Mucosa of gallbladder (tissue), 1 donor: ENCODE measurements at places on chromosomes 16 and 17.

DNA sequence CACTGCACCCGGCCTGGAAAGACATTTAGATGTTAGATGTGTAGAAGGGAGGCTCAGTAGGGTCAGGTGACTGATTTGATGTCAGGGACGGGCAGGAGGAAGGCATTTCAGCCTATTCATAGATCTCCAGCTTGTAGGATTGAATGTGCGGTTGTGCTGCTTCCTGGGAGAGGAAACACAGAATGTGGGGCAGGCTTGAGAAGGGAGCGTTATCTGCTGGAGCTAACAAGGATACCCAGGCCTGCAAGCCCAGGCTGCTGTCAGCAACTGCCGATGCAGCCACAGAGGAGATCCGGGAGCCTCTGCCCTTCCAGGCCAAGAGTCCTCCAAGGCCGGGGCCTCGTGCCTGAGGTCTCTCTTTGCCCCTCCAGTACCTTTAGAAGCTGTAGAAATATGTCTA, 205.6 kb downstream of the SPECC1 start:
- no peak for DNase-seq

- DNase-seq: no peak
These were observed 2.1 kb downstream of the CKLF start for GRCh38 chr16:66554495-66554894.

GRCh38 chr16:47721006-47721637, 260.0 kb downstream of the PHKB start:
- no peak for DNase-seq

- DNase-seq: peak; percentile 9
These were observed 268.6 kb upstream of the FOXF1 start for GRCh38 chr16:86241681-86242080.

DNA sequence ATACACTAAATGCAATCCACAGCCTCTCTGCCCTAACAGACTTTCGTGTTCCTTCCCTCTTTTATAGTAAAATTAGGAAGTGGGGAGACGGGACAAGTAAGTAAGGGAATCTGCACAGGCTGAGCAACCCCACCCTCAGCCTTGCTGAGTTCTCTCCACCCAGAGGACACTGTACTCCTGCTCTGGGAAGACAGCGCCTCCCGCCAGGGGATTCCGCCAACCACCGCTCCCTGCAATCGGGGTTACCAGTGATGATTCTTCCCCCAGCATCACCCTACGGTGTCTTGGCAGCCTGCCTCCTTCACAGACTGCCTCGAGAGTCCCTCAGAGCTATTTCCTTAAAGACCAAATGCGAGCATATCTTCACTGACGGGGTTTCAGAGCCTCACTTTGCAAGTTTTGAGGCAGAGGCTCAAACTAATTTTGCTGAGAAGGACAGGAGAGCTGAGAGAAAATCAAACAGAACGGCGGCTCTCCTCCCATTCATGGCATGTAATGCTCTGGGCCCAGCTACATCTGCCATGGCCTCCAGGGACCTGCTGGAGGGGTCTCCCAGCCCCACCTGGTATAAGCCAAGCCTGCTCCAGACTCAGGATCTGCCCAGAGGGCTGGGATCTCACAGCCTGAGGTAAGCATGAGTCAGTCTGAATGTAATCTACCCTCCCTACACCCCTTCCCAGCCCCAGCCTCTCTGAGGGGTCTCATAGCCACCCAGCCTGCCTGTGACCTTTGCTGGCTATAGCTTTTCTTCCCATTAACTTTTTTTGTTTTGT, 22.7 kb upstream of the ASGR2 start:
- DNase-seq: no peak

- no peak for DNase-seq
These were observed 3.7 kb downstream of the GGA2 start for GRCh38 chr16:23506606-23506994.

DNA sequence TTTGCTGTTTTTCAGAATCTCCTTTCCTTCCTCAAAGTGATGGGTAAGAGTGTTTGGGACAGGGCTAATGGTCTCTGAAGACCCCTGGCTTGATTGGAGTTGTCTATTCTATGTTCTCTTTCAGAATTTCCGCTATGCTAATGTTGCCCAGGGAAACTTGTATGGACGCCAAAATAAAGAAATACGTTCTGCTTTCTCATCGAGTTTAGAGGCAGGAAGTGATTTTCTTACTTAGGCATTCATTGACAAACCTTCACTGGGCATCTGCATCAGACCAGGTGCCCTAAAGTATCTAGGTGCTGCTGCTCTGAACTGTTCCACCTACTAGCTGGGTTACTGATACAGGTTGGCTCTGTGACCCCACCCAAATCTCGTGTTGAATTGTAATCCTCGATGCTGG, 787.9 kb upstream of the EEF2KMT start:
- DNase-seq: no peak

DNA sequence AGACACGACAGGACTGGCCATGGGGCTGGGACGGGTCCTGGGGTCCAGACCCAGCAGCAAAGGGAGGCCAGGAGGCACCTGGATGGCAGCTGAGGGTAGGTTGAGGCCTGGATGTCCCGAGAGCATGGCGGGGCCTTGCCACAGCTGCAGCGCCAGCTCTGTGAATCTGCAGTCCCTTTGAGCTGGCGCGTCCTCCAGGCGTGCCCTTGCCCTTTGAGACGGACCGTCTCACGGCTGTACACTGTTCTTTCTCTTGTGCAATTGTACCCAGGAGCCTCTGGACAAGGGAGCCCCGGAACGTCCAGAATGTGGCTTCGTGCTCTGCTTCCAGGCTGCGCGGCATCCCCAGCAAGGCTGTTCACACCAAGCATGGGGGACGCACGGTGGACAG, 69.5 kb upstream of the CIBAR2 start:
- no peak for DNase-seq

DNA sequence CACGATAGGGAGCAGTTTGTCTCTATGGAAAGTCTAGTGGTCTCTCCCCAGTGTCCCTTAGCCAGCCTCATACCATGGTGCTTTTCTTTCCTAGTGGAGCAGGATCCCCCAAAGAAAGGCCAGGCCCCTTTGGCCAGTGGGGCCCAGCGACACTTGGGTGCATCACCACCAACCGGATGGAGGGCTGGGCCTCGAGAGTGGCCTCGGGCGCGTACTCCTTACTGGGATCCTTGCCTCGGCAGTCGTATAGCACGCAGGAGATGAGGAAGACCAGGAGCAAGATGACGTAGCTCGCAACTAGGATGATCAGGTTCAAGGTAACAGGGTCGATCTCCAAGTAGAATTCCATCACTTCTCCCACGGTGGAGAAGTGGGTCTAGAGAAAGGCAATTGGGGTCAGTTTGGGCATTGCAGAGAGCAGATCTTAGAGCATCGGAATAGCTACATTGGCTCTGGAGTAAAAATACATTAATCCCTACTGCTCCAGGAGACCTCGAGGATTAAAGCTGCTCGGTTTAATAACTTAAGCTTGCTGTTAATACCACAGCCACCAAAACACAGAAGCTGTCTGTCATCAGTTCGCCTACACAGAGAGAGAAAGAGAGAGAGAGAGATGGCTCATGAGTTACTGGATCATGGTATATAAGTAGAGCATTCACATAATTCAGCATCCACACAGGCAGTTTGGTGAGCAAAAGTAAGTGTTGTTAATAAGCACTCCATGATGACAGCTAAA, at the start of gene SMIM36:
Gene SMIM36, minus strand, starts transcription at position 467 of the 736 bp plus-strand sequence.
- DNase-seq: no peak

DNA sequence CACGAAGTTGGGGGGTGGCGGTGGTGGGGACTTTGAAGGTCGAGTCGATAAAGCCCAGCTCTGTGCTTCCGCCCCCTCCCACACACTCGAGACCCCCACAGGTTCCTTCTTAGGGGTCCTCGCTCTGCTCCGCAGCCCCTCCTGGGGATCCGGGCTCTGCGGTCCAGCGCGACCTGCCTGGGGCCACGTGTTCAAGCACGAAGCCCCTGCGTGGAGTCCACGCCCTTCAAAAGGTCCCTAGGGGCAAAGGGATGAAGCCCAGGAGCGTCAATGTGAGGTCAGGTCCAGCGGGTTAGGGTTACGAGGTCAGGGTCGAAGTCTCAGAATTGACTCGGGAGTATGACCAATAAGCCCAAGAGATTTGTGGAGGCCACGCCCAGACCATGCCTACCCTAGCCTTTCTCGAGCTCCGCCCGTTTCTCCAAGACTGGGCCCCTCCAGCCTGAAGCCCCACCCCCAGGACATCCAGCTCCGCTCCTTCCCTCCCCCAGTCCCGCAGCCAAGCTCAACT, 786 bp upstream of the CACNA1G start:
- no peak for DNase-seq

DNA sequence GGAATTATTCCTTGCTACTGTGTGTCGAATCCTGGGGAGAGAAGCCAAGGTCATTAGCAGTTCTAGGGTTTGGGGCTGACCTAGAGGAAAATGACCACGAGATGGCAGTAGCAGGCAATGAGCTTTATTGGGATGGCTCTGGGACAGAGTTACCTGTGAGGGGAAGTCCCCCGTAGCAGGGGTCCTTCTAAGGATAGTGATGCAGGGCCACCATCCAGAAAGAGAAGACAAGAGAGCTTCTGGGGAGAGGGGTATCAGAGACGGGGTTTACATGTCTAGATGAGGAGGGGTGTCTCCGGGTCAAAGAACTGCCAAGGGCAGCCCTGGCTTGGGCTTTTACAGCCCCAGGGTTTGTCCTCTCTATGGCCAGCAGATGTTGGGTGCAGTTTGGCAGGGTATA, 6.4 kb upstream of the GGT6 start:
- DNase-seq: peak; percentile 49

- DNase-seq: no peak
These were observed 253.1 kb downstream of the RBFOX1 start for GRCh38 chr16:7585705-7586104.

DNA sequence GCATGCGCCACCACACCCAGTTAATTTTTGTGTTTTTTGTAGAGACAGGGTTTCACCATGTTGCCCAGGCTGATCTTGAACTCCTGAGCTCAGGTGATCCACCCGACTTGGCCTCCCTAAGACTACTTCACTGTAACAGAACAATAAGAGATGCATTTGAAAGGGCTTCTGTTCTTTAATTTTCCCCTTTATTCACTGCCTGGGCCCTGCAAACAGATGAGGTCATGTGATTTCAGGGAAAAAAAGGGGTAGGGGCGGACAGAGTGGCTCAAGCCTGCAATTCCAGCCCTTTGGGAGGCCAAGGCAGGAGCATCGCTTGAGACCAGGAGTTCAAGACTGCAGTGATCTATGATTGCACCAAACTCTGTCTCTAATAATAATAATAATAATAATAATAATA, 36.3 kb downstream of the TMEM114 start:
- DNase-seq: no peak

- no peak for DNase-seq
These were observed 665.2 kb upstream of the CDH8 start for GRCh38 chr16:62701426-62701825.

DNA sequence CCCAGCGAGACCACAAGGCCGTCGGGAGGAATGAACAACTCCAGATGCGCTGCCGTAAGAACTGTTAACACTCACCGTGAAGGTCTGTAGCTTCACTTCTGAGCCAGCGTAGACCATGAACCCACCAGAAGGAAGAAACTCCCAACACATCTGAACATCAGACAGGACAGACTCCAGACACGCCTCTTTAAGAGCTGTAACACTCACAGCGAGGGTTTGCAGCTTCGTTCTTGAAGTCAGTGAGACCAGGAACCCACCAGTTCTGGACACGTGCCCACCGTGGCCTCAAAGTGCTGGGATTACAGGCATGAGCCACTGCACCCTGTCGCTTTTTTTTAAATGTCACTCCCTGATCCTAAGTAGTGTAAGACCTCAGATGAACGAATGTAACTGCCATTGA, 17.3 kb downstream of the KPNA2 start:
- DNase-seq: no peak

GRCh38 chr16:84886497-84887090, 66.8 kb downstream of the CRISPLD2 start:
- DNase-seq: no peak

GRCh38 chr17:79027925-79028491, 4.0 kb downstream of the C1QTNF1 start:
- no peak for DNase-seq

DNA sequence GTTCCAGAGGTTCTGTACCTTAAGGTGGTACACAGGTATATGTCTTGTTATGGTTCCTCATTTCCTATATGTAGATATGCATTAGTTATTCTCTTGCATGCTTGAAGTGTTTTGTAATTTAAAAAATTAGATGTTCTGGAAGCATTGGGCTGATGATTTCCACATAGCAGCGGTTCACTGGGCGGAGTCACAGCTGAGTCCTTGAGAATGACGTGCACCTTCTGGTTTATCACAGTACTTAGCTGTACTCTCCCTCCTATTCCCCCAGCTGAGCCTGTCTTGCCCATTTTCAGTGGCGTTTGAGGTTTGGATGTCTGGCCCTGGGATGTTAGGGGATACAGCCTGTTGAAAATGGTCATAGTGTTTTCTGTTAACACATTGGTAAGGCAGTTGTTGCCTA, 327.1 kb downstream of the SNX29 start:
- no peak for DNase-seq

- no peak for DNase-seq
These were observed 204.7 kb upstream of the GOT2 start for GRCh38 chr16:58938811-58939210.

- no peak for DNase-seq
These were observed at the start of gene P4HB for GRCh38 chr17:81859906-81860755. Gene P4HB, minus strand, starts transcription at chr17:81860535. Its CDS starts 64 bp downstream, at chr17:81860471.

GRCh38 chr16:727291-727977, 528 bp downstream of the HAGHL start:
- no peak for DNase-seq

GRCh38 chr16:48434653-48435317, 49.6 kb upstream of the SIAH1 start:
- peak; percentile 23 for DNase-seq

GRCh38 chr16:75074304-75074793, 42.2 kb downstream of the LDHD start:
- no peak for DNase-seq

- DNase-seq: no peak
These were observed 51.2 kb downstream of the SOX9 start for GRCh38 chr17:72171703-72172667.

DNA sequence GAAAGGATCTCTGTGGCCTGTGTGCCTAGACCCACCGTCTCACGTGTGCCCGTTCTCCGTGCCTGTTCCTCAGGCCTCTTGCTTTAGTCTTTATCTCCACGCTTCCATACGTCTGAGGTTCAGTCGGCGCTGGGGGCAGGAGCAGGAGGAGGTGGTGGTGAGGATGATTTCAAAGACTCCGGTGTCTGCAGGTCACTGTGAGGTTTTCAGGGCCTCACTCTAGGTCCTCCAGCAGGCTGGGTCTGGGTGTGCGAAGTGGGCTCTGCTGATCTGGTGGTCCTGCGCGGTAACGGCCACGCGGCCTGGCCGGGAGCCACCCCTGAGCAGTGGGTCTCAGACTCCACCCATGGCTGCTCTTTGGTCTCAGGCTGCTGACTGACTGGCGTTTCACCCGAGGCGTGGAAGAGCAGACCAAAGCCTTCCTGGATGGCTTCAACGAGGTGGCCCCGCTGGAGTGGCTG, 14.4 kb upstream of the CLEC18A start:
- no peak for DNase-seq

DNA sequence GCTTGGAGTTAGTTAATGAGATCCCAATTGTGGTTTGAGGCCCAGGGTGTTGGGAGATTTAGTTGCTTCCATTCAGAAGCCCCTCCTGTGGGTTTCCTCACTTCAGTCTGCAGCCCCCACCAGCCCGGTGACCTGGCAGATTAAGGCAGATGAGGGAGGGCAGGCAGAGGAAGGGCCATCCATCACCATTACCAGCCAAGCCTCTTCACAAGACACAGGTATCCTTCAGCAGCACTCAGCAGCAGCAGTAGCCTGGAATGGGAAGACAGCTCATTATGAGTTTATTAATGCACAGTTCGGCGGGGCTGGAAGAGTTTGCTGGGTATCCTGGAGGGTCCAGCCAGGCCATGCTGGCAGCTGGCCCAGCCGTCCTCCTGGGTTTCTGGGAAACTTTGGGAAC, 90.0 kb upstream of the GPRC5B start:
- no peak for DNase-seq

- no peak for DNase-seq
These were observed 80.6 kb downstream of the NETO2 start for GRCh38 chr16:47063011-47063724.
